Activated T-helper 2 cell treated with anti-CD3 and anti-CD28 coated beads, Interferon-gamma antibody, Interleukin-2, Interleukin-4, amounts not matched to agents 10 μg/mL and 5 μg/mL and 100 μg/mL, durations not matched to agents 14 hours and 24 hours and 36 hours (primary cell): ENCODE measurements at places on chromosomes 5 and 9. TPM values are rescaled to one million over a fixed set of nuclear protein-coding genes. Genes with fewer than 3 reads are reported as not detected.
A peak's percentile ranks its signal among the peaks of the same experiment; 100 is the strongest.

GRCh38 chr9:116345817-116346216 lies 192.2 kb downstream of the PAPPA start:
- DNase-seq: no peak

DNA sequence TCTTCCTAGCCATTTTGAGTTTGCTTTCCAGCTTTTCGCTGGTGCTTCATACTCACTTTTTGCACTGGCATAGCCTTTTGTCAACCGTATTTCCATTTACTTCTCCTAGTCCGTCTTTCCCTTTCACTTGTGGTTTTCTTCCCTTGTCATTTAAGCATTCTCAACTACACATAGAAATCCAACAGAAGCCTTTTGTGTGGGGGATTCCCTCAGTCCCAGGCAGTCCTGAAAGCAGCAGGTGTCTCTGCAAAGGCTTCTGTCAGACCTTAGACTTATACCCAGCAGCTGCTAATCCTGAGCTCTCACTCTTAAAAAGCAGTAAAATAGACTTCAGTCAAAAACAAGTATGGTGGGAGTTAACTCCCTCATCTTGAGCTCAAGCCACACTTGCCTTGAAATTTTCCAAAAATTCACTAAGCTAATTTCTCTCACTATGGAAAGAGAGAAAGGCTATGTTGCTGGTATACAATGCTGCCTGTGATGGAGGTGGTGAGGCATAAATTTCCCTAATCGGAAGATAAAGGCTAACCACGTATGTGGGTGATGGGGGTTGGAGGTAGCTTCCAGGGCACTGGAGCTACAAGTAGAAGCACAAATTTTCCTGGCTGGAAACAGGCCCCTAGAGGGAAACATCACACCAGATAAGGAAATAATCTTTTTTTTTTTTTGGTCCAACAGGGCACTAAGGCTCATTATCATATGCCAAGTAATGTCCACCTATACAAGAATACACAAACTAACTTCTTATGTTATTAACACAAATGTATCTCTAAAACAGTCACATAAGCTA lies 34.8 kb upstream of the IFNK start:
- no peak for DNase-seq

DNA sequence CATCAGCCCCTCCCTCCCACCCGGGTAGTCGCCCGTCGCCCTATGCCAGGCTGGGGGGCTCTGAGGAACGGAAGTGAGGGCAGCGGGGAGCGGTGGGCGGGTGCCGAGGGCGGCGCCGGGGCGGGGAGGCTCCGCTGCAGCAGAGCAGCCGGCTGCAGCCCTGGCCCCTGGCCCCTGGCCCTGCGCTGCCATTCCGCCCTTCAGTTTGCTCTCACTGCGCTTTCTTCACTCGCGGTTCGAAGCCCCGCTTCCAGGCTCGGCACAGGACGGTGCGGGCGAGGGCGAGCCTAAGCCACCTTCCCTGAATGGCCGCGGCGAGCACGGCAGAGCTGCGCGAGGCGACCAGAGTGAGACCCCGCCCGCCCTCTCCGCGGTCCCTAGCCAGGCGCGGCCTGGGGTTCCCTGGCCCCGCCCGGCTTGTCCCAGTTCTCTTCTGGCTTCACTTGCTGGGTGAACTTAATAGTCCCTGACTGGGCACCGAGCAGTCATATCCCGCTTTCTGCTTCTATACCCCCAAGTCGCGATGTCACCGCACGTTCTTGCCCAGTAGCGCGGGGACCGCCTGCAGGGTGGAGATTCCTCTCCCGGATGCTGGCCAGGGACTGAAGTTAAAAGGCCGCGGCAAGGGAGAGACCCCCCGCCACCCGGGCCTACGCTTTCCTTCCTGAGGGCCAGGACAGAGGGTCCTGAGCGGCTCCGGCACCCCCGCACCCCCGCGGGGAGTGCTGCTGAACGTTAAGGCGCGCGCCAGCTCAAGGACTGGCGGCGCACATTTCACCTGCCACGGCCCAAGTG lies 623 bp upstream of the TRIM36 start:
- no peak for DNase-seq

DNA sequence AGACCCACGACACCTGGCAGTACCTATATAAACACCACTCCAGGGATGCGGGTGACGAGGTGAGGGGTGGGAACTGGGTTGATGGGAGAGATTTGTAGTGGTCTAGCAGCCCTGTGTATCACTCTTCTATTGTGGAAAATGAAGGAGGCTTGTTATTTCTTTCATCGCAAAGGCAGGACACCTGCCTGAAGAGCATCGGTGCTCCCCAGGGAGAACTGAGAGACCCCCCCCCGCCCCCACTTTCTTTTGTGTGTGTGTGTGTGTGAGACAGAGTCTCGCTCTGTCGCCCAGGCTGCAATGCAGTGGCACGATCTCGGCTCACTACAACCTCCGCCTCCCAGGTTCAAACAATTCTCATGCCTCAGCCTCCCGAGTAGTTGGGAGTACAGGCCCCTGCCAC lies 8.3 kb upstream of the WDR5 start:
- no peak for DNase-seq

GRCh38 chr5:78968781-78969180 lies 16.3 kb downstream of the ARSB start:
- no peak for DNase-seq

DNA sequence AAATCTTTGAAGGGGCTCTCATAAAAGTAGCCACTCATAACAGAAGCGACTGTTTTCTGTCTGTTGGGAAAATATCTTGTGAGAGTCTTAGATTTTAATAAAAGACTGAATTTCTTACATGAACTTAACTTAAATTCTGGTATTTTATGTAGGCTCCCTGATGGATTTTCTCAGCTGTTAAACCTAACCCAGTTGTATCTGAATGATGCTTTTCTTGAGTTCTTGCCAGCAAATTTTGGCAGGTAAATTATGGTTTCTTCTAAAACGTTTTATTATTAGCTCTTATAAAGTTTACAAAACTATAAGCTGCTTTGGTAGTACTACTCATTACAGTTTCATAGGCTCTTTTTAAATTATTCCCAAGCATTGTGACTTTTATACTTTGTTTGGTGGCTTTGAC lies 87.0 kb downstream of the ERBIN start:
- DNase-seq: no peak

- DNase-seq: no peak
These were observed 13.1 kb downstream of the C9orf85 start for GRCh38 chr9:71924576-71924975.

- DNase-seq: peak; percentile 20
These were observed 25.9 kb upstream of the IDNK start for GRCh38 chr9:83596899-83597504.

GRCh38 chr9:74496406-74496805 lies 729 bp upstream of the RORB start:
- DNase-seq: no peak

DNA sequence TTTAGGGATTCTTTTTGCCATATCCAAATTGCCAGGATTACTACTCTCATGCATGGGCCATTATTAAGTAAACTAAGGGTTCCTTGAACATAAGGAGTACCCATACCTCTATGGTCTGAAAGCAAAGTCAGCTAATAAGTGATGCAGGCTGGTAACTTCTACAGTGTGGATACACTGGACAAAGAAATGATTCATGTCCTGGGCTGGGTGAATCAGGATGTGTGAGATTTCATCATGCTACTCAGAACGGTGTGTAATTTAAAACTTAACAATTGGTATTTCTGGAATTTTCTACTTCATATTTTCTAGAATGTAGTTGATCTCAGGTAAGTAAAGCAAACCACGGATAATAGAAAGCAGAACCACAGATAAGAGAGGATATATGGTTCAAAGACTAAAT lies 428.8 kb downstream of the CHSY3 start:
- DNase-seq: no peak

DNA sequence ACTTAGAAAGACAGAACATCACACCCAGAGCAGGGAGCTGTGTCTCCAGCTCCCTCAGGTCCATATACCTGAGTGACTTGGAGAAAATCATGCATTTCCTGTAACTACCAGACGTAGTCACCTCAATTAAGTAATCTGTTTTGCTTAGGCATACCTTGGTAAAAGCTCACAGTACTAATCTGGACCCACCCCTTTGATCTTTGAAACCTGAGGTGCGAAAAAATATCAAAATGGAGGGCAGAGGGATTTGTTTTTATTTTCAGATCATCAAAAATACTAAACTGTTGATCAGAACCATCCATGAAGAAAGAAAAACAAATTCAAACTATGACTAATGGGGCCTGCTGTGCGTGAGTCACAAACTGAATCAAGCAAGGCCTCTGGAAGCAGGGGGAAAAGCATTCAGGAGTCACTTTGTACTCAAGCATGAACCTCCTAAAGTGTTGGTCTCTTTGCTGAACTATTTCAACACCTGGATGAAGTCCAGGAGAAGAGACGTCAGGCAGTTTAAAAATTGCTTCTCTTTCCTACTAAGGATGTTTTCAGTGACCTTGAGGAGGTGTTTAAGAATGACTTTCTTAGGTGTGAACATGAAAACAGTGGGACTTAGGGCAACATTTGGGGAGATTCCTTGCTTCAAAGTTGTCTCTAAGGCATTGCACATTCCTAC lies 76.3 kb downstream of the MUSK start:
- no peak for DNase-seq

DNA sequence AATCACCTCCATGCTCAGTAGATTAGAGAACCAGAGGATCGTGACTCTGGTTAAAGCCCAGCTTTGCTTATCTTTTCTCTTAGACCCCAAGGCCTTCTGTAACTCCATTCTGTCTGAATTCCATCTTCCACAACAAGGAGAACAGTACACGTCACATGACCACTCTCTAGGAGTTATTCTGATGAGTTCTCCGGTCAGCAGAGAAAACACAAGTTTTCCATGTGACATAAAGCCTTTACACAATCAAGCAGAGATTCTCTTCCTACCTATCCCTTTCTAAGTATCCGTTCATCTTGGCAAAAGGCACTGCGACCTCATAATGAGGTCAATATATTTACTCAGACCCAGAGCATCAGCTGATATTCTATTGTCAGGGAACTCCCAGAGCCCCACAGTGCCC lies 112.3 kb downstream of the TRPM6 start:
- DNase-seq: no peak

- DNase-seq: no peak
These were observed 172.1 kb downstream of the SNX18 start for GRCh38 chr5:54689411-54690251.

DNA sequence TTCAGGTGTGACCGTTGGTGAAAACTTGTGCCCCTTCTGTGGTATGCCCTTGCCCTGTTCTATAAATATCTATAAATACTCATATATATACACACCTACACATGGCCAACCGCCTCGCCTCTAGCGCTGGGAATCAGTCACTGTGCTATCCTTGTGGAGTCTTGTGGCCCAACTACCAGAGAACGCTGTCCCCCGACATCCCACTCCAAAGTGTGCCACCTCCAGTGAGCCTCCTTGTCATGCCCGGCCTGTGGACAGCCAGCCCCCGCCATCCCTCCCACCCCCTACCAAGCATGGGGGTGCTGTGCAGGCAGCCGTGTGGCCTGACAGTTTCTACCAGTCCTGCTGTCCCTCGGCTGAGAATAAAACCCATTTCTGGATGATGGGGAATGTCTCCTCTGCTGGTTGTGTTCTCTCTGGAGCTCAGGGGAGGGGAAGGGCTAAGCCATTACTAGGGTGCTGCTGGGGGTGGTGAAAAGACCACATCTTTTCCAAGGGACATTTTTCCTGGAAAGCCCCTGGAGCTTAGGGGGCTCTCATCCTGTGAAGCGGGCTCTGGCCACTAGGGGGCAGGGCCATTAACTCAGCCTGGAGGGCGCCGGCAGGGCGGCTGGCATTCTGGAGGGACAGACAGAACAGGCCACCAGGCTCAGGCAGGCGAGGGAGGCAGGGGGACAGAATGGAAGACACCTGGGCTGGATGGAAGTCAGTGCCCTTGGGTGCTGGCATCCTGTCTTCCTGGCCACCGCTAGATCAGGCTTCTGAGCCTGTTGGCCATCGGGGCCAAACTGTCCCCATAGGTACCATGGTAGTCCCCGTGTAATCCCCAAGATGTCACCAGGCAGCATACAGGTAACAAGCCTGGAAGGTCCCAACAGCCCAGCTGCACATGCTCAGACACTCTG lies 20.7 kb downstream of the GOLGA2 start:
- peak; percentile 25 for DNase-seq

- no peak for DNase-seq
These were observed 42.8 kb upstream of the PARP8 start for GRCh38 chr5:50623666-50624065.

- no peak for DNase-seq
These were observed 215.8 kb upstream of the TRIM32 start for GRCh38 chr9:116471093-116471906.

DNA sequence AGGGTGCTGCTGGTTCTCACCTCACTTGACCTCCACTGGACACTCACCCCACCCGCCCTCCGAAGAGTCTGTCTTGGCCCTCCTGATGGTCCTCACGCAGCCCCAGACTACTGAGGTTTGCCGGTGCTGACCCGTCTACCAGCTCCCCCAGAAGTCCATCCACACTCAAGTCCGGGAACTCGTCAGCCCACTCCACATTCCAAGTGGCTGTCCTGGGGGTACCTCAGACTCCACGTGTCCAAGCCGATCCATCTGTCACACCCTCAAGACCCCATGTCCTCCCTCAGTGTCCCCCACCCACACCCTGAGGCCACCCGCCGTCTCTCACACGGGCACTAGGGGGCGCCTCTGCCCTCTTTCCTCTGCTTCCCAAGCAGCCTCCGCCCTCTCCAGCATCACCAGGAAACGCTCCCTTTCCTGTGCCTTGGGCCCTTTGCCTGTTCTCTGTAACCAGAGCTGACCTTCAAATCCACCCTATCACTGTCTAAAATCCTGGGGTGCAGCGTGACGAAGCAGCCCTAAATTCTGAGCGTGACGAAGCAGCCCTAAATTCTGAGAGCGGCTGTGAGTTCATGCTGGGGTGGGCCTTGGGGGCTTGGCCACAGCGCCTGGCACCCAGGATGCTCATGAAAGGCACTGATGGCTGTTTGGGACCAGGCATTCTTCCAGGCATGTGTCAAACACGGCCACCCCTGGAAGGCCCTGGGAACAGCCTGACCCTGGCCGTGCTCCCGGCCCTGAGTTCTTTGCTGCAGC lies 95.7 kb downstream of the KCNT1 start:
- DNase-seq: no peak

- DNase-seq: no peak
These were observed 5.2 kb upstream of the ANXA6 start for GRCh38 chr5:151162776-151163175.

DNA sequence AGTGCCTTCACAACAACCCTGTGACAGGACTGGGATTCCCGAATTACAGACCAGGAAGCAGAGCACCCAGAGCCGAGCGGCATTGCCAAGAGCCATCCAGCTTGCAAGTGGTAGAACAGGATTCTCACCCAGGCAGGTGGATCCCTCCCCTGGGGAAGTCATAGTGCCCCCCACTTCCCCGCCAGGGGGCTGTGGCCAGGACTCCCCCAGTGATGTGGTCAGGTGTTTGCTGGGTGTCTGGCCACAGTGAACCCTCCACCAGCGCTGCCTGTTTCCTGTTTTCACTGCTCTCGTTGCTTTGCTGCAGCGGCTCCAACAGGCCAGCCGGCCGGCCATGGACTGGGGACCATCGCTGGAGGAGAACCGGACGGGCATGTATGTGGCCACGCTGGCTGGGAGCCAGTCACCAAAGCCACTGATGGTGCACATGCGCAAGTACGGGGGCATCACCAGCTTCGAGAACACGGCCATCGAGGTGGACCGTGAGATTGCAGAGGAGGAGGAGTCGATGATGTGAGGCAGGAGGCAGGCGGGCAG lies 19.3 kb downstream of the SLC6A7 start:
- DNase-seq: no peak

The SLC34A3 gene
- not detected in 2 replicates for total RNA-seq

The NME5 gene
- total RNA-seq: not detected in 2 replicates

The DYNC2I2 gene
- 41.7 and 43.5 TPM in 2 replicates for total RNA-seq

The TAF11L10 gene
- total RNA-seq: not detected in 2 replicates

The LEAP2 gene
- 4.3 and 4.4 TPM in 2 replicates for total RNA-seq

The SLC6A7 gene
- not detected in 2 replicates for total RNA-seq

The GZMA gene
- total RNA-seq: 95.1 and 96.9 TPM in 2 replicates

The SURF6 gene
- 23.0 and 24.4 TPM in 2 replicates for total RNA-seq

The KCNN2 gene
- total RNA-seq: not detected in 2 replicates
